COLO829 (cell line): ENCODE measurements at places on chromosomes 11 and 22.
A peak's percentile ranks its signal among the peaks of the same experiment; 100 is the strongest.

GRCh38 chr11:70226183-70226582 lies 23.1 kb downstream of the FADD start:
- no peak for DNase-seq

DNA sequence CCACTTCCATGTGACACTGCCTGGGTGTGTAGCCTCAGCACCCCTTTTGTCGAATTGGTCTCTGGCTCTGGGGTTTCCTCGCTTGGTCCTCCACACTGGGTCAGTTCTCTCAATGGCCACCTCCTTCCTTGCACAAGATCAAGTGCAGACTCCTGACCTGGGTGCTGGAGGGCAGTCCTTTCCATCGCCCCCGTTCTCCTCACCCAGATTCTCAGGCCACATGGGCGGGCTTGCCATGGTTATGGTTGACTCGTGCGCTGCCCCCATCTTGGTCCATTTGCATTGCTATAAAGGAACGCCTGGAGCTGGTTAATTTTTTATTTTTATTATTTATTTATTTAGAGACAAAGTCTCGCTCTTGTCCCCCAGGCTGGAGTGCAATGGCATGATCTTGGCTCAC lies 5.5 kb upstream of the PARVB start:
- no peak for DNase-seq

GRCh38 chr22:39900306-39901227 lies at the start of gene GRAP2:
Gene GRAP2 (plus strand): TSS chr22:39901084. CDS start chr22:39947107, 46,023 bp downstream.
- no peak for DNase-seq

GRCh38 chr11:61404641-61405040 lies 12.3 kb downstream of the TMEM216 start:
- DNase-seq: no peak

DNA sequence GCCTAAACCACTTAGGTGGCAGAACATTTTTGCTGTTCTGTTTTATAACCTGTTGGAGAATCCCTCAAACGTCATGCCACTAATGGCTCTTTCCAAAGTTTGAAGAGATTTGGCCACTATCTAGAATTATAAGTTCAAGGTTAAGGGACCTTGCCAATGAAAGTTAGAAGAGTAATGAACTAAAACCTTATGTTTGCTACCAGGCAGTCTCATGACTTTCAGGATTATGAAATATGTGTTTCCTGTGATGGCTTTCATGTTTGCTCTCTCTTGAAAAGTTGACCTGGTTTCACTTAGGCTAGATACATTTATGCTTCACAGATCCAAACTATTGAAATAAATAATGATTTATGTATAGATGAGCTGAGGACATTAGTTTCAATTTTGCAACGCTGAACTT lies 340.0 kb downstream of the LRRC4C start:
- no peak for DNase-seq

- no peak for DNase-seq
These were observed 412.9 kb downstream of the METTL15 start for GRCh38 chr11:28521075-28521474.

- no peak for DNase-seq
These were observed 112.2 kb downstream of the MTNR1B start for GRCh38 chr11:93081694-93082093.

DNA sequence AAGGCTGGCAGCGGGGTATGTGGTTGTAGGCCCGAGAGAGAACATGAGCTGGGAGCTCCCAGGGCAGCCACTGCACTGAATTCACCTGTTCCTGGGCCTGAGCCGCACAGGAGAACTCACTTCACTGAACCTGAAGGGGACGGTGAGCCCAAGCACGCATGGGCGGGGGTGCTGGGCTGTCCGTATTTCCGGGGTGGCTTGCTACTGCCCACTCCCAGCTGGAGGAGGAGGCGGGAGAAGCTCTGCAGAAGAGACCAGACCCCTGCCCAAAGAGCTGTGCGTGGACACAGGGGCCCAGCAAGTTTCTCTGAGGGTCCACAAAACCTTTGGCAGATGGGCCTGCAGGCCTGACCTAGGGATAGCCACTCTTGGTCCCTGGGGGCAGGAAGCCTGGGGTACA lies 4.8 kb downstream of the TTLL12 start:
- DNase-seq: no peak

GRCh38 chr11:78419327-78419726 lies 1.7 kb upstream of the GAB2 start:
- no peak for DNase-seq

DNA sequence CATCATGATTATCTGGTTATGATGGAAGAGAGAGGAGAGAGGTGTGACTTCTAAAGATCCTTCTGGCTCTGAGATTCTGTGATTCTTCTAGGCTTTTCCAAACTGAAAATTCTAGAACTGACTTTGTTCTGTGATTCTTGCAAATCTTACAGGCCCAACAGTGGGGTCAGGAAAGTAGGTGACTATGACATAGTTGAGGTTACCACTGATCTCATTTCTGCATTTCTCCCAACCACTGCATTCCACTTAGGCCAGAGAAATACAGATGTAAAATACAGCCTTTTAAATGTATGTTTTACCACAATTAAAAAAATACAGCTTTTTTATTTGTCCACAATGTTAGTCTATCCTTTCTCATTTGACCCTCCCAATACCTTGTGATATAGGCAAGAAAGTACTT lies 83.7 kb downstream of the STIM1 start:
- no peak for DNase-seq

DNA sequence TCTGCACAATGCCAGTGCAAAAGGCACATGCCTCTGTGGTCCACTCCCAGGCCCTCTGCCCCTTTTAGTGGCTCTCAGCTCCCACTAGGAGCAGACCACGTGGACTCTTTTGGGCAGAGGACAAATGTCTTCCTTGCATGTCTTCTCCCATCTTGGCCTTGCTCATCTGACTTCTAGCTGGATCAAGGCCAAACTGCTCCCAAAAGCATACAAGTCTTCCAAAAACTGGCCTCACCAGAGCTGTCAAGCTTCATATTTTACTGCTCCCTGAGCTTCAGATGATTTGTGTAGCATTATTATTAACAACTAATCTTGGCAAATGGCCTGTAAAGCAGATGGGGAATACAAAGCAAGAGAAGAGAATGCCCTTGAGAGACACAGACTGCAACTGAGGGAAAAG lies 6.9 kb downstream of the SMPD1 start:
- no peak for DNase-seq

GRCh38 chr11:22466809-22467208 lies 128.6 kb downstream of the SLC17A6 start:
- peak; percentile 33 for DNase-seq

- no peak for DNase-seq
These were observed 11.6 kb downstream of the GGT5 start for GRCh38 chr22:24233235-24233634.

GRCh38 chr11:18731949-18732821 lies 6.2 kb upstream of the IGSF22 start:
- DNase-seq: peak; percentile 61

DNA sequence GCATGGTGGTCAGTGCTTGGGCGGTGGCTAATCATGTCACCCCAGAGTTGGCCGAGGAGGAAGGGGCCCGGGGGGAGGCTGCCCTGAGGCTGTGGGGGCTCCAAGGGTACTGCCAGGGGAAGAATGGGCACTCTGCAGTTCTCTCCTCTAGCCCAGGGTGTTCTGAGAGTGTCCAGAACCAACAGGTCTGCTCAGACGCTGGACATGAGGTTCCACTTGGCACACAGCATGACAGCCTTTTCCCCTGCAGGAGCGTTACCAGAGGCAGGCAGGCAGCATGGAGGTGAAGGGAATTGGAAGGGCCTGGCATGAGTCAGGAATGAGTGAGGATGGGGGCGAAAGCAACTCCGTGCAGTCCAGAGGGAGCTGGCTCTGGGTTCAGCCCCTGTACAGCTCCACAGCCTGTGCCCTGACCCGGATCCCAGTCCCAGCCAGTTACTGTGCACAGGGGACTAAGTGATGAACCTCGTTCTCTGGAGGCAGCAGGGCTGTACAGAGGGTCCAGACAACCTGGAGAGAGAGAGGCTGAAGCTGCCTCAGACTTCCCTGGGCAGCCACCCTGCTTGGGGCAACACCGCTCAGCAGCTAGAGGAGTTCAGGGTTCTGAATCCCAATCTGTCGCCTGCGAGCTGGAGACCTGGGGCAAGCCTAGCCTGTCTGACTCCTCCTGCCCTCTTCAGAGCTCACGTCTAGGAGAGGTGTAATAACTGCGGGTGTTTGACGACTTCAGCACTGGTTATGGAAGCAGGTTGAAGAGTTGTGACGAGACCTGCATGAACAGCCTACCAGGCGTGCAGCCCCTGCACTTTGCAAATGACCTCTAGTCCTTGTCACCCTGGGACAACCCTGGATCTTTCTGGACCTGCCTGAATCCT lies 14.7 kb upstream of the TUB start:
- DNase-seq: no peak

GRCh38 chr22:30305519-30305905 lies 16.2 kb upstream of the CASTOR1 start:
- no peak for DNase-seq

DNA sequence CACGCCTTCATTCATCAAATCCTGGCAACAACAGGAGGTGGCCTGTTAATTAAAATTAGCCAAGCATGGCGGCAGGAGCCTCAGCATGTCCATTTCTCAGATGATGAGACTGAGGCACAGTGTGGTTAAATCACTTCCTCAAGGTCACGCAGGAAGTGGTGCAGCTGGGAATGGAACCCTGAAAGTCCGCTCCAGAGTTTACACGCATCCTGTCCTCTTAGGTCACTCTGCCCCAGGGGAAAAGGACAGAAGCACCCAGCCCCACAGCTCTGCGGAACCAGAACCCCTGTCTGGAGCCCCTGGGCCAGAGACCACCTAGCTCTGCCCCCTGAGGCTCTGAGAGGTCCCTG lies 19.6 kb downstream of the RPL3 start:
- no peak for DNase-seq

- DNase-seq: no peak
These were observed 328.0 kb downstream of the MN1 start for GRCh38 chr22:27473533-27473932.

DNA sequence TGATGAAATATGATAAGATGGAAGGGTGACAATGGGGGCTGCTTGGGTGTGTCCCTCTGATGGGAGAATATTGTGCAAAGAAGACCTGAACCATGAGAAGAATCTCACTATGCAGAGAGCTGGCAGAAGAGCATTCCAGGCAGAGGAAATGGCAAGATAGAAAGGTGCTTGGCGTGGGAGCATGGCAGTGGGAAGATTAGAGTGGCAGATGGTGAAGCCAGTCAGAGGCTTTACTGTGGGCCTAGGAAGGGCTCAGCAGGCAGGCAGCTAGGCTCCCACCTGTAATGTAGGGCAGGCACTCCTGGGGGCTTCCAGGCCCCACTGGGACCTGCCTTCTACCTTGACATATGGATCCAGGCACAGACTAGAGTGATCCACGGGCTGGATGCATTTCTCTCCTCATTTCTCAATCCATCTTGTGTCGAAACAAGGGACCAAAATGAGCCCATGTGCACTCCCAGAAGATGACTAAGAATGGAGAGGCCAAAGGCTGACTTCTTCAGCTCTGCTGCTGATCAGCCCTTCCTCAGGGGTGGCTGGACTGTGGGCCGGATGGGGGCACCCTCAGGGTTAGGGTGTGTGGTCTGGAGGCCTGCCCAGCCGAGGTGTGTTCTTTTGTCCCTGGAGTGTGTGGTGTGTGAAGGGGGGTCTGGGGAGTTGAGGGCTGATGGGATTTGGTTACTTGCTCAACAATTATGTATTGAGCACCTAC lies 88.3 kb downstream of the TSPAN18 start:
- DNase-seq: no peak

DNA sequence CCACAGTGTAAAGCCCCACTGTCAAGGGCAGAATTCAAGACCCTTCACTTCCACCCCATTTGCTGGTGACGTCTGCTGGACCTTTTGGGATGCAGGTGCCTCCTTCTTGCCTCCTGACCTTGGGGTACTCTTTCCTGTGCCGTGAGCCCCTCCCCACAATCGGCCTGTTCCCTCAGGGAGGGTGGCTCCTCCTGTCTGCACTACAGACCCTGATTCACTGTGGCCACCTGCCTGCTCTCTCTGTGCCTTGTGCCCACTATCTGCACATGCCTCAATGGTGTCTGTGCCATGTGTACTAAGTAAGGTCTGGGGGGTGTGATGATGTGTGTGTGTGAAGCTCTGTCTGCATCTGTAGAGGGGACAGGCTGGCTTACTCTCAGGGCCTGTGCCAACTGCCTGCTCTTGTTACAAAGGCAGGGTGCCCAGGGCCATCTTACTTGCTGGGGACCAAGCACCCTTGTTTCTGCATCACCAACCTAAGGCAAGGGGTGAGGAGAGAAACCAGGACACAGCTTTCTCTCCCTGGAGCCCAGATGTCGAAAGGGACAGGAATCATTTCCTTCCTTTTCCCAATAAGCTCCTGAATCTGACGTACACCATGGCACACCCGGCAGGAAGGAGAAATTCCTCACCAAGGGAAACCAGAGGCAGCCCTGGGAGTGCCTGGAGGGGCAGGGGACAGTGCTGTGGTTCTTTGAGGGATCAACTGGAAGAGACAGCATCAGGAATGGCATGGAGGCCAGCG lies 3.7 kb downstream of the PPM1F start:
- DNase-seq: no peak

GRCh38 chr11:130261571-130261970 lies 53.1 kb downstream of the ZBTB44 start:
- DNase-seq: no peak

- DNase-seq: no peak
These were observed 20.3 kb downstream of the MB start for GRCh38 chr22:35596821-35597220.

- no peak for DNase-seq
These were observed 18.4 kb upstream of the LRRC55 start for GRCh38 chr11:57163160-57163868.

GRCh38 chr22:30687358-30687757 lies 7.3 kb upstream of the OSBP2 start:
- DNase-seq: no peak

DNA sequence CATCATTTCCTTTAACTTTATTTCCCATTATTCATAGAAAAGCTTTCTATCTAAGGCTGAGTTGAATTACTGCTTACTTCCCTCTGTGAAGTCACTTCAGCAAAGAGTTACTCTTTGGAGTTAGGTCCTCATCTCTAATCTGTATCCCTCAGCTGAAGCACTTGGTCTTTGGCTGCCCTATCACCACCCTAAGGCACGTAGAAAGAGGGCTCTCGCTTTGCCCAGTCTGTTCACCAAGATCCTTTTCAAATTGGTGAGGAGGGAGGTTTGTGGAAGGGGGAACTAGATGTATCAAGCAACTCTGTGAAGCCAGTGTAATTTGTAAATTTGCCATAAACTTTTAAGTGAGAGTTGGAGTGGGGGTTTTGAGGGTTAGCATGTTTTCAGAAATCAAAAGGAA lies 43.4 kb downstream of the PAX6 start:
- no peak for DNase-seq
